ENCODE measurements at places on chromosomes 4 and X.

GRCh38 chr4:83267830-83268475 lies 16.6 kb downstream of the COQ2 start:
- DNase-seq, result no peak

DNA sequence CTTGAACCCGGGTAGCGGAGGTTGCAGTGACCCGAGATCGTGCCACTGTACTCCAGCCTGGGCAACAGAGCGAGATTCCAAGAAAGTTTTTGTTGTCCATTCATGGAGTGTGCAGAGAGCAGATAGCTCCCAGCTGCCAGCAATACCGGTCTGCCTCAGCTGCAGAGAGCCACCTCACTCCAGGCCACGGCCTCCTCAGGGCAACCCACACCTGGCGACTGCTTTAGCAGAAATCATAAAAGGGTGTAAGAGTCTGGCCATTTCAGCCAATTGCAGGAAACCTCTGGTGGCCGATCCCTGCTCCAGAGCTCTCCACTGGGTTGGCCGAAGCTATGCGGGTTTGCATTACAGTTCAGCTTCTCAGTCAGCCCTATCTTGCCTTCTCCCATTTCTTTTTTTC lies 227.4 kb upstream of the BCOR start:
- no peak for DNase-seq

- DNase-seq, result no peak
Observed at GRCh38 chr4:163171590-163171989, 4.9 kb upstream of the NAF1 start.

- peak; percentile 79 for DNase-seq
Observed at GRCh38 chr4:78938868-78939666, at the start of gene PAQR3. Gene PAQR3, minus strand, starts transcription at chr4:78939438. Its CDS starts 214 bp downstream, at chr4:78939224.

- no peak for DNase-seq
Observed at GRCh38 chr4:133812954-133813353, 388.6 kb downstream of the PABPC4L start.

- DNase-seq, result no peak
Observed at GRCh38 chrX:94288972-94289371, 615.0 kb downstream of the FAM133A start.

GRCh38 chrX:11789809-11790208 lies 31.8 kb downstream of the MSL3 start:
- DNase-seq, result no peak

- no peak for DNase-seq
Observed at GRCh38 chrX:120301960-120302359, 9.3 kb downstream of the TMEM255A start.

DNA sequence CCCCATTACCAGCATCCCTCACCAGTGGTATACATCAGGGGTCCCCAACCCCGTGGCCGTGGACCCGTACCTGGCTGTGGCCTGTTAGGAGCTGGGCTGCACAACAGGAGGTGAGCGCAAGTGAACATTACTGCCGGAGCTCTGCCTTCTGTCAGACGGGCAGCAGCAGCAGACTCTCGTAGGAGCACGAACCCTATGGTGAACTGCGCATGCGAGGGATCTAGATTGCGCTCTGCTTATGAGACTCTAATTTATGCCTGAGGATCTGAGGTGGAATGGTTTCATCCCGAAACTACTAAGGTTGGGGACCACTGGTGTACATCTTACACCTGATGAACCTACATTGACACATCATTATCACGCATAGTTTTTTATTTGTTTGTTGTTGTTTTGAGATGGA lies 52.8 kb upstream of the DHX15 start:
- DNase-seq, result no peak

DNA sequence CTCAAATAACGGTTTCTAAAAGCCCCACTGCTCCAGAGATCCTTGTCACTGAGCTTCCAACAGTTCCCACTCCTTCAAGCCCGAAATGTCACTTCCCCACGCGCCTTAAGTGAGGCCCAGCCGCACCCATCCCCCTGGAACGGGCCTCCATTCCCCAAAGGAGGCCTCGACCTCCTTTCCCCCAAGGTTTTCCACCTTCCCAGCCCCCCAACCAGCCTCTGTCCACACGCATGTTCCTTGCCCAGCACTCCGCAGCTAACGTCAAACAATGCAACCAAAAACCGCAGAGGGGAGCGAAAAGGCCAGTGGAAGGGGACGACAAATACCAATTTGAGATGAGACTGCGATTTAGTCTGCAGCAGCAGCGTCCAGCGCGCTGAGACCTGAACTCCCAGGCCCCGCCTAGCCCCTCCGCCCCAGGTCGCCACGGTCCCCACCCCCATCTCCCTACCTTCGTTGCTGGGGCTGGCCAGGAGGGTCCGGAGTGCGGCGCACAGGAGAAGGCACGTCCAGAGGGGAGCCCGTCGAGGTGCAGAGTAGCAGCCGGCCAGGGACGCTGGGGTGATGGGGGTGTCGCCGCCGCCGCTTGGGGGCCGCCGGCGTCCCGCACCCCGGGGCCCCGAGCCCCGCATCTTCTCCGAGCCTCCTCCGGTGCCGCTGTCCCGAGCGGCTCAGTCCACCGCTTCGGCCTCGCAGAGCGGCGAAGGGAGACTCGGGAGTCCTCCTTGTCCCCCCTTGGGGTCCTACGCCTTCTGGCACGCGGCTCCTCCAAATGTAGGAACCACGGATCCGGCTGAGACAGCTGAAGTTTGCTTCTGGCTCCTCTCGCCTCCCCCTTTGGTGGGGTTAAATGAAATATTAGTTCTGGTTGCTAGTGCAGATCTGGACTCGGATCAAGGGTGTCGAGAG lies 924 bp downstream of the EPHA5 start:
- DNase-seq, result peak; percentile 39

- no peak for DNase-seq
Observed at GRCh38 chr4:2297606-2298531, 36.0 kb upstream of the MXD4 start.

- DNase-seq, result no peak
Observed at GRCh38 chr4:86857341-86858052, 8.3 kb upstream of the SLC10A6 start.

GRCh38 chr4:108777388-108777787 lies 14.5 kb upstream of the ETNPPL start:
- DNase-seq, result no peak

DNA sequence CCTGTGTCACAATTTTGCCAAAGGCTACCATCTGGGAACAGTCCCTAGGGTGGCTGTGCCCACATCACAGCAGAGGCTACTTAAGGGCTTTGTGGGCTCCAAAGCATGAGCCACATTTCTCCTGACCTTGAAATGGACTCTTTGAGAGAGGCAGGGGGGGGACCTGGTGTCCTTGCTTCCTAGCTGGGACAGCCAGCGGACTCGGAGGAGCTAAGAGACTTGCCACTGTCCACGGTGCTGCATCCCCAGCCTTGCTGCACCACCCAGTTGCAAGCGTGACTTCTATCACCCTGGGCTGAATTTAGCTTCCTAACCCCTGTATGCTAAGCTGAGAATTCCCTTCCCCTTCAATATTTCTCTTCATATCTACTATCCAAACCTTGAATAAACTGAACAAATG lies 99.0 kb downstream of the PHKA2 start:
- no peak for DNase-seq

DNA sequence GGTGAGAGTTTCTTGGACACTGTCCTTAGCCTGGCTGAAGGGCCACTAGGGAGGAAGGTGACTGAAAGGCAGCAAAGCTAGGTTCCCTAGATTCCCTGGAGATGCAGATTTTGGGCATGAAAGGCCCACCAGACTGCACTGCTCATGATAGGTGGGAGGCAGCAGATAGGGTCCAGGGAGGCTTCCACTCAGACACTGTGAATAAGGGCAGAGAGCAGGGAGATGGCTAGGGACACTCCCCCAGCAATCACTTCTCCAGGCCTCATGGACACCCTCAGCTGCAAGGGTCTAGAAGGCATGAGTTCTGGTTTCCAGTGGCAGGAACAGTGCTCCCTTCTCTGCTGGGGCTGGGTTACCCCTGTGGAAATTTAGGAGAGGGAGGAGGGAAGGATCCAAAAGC lies 20.1 kb downstream of the ARMCX2 start:
- no peak for DNase-seq

DNA sequence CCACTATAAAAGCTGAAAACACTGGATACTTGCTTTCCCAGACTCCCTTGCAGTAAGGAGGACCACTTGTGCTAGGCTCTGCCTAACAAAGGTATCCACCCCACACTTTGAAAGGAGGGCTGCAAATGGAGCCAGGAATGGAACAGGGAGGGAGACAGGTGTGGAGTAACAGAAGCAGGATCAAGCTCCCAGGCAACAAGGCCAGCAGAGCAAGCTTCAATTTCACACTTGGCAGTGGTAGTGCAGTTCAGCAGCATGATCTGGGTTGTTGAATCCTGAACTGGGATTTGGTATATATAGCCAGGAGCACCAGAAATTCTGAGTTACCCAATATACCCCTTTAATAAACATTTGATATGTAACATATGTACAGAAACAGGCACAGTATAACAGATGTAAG lies 9.8 kb downstream of the LAMP2 start:
- DNase-seq, result no peak
